ENCODE measurements at places on chromosomes 7 and 10. TPM values are rescaled to one million over a fixed set of nuclear protein-coding genes. Genes with fewer than 3 reads are reported as not detected.

DNA sequence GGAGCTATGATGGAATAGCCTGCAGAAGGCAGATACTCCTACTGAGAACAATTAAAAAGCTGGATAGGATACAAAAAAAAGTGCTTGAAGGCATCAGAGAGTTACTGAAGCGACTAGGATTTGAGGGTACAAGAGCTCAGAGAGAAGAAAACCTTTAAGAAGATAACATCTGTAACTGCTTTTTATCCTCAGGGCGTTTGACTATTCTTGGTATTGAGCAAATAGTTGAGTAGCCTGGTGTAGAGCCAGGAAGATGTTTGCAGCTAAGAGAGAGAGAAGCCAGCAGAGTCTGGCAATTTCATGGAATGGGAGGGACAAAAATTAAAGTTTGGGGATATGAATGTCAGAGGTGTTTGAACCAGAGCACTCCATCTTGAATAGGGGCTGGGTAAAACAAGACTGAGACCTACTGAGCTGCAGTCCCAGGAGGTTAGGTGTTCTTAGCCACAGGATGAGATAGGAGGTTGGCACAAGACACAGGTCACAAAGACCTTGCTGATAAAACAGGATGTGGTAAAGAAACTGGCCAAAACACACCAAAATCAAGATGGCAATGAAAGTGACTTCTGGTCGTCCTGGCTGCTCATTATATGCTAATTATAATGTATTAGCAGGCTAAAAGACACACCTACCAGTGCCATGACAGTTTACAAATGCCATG is 428.8 kb downstream of the SH2D4B start:
- no peak for DNase-seq

GRCh38 chr10:930625-931325 is 730 bp downstream of the LARP4B start:
- DNase-seq, result peak; percentile 49

The TAF6 gene
- total RNA-seq, result 29.1 TPM

The EN2 gene
- 0.15 TPM for total RNA-seq

DNA sequence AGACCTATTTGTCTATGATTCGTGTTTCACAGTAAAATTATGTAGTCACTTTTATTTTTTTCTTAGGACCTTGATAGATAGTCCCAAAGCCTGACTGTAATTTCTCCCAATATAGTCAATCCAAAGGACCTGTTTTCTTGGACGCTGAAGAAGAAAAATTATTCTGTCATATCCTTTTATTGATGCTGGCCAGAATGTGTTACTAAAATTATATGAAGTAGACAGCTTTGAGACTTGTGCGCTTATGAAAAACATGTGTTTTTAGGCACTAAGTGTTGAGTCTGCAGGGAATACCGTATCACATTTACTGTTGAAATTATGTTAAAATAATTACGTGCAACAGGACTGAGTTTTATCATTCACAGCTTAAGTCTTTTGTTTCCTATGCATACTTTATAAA is 17.9 kb downstream of the TES start:
- no peak for DNase-seq
